ENCODE measurements at places on chromosomes 4 and X.

GRCh38 chr4:114304567-114304966, 294.0 kb upstream of the UGT8 start:
- DNase-seq = no peak

DNA sequence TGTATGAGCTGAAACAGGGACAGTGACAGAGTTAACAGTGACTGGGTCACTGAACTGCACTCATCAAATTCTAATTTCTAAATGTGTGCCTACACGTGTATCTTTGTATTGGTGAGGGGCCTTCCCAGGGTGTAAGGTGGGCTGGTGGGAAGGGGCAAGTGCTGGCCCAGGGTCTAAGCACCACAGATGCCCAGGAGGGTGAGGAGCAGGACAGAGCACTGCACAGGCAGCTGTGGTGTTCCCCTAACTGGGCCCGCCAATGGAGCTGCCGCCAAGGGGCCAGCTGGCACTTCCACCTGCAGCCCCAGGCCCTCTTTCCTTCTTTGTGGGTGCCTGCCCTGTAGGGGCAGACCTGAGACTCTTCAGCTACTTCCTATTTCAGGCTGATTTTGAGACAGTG, 349.9 kb downstream of the ARHGAP10 start:
- DNase-seq = no peak

GRCh38 chrX:16186380-16187007, 19.2 kb downstream of the MAGEB17 start:
- DNase-seq = no peak

DNA sequence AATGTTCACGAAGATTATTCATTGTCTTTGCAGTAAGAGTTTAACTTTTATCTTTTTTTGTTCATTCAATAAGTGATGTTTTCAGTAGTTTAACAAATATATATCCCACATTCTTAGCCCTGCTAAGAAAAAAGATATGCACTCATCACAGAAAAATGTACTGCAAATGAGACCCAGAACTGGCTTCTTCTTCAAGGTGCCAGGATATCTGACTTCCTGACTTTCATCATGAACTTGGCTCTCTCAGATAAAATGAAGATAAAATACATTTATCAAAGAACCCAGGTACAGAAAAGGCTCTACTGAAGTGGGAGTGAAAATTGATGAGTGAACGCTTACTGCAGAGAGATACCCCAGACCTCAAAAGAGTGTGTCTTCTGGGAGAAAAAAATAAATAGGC, 177.8 kb upstream of the DKK2 start:
- DNase-seq = no peak

GRCh38 chrX:133350751-133351150, 64.5 kb downstream of the GPC4 start:
- no peak for DNase-seq

DNA sequence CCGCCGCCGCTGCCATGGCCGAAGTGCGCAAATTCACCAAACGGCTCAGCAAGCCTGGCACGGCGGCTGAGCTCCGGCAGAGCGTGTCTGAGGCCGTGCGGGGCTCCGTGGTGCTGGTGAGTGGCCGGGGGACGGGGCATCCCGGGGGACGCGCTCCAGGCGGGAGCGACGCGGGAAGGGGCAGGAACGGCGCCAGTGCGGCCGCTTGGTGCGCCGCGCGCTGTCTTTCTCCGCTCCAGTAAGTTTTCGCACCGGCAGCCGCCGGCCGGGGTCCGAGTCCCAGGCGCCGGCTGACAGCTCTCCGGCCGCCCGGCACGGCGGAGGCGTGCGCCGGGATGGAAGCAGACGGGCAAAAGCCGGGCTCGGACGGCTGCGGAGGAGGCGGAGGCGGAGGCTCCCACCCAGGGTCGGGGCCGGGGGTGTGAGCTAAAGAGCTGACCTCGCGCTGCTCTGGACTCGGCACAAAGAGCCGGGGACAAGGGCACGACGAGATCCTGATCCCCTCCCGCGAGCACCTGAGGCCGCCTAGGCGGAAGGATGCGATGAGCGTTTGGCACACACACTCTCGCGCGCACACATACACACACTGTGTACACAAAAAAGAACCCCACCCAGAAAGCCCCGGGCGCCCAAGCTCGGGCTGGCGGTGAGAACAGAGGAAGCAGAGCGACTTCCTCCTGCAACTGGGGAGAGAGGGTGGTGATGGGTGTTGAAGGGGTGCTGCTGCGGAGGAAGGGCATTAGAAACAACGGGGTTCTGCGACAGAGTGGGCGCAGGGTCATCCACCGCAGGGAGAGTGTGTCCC, 545 bp downstream of the DOCK11 start:
- DNase-seq = peak; percentile 86

DNA sequence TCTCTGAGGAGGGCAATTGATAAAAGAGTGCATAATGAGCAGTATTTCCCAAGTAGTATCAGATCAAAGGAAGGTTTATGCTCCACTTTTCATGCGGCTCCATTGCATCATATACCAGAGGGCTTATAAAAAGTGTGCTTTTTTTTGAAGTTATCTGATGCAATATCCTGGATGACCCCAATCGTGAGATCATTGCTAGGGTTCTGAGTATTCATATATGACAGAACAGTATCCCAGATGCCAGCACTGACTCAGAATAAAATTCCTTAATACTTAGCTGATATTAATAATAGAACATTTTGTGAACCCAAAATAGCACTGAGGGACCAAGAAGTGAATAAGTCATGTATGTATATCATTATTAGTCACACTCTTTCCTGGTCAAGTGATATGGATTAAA, 945.5 kb upstream of the AGA start:
- no peak for DNase-seq

GRCh38 chrX:794311-794710, 163.7 kb downstream of the SHOX start:
- no peak for DNase-seq

GRCh38 chrX:84453351-84454246, 48.7 kb downstream of the HDX start:
- no peak for DNase-seq
